ENCODE measurements at places on chromosomes 6 and 20. TPM values are rescaled to one million over a fixed set of nuclear protein-coding genes. Genes with fewer than 3 reads are reported as not detected.
A peak's percentile ranks its signal among the peaks of the same experiment; 100 is the strongest.

DNA sequence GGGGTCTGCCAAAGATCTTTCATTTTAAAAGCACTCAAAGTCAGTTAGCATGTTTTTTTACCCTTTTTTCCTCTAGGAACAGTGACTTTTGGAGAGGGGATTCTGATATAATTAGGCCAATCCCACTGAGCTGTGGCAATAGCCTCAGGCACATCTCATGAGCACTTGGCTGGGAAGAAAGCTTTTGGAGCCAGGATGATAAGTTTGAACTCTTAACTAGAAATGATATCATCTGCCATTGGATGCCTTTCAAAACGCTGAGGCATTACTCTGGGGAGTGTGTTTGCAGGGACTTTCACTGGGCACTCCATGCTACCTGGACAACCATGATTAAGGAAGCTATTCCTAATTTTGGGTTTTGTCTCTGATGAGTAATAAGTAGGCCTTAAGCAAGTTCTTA lies 3.7 kb downstream of the SCGN start:
- H3K27me3 ChIP-seq: no peaks in the 10 kb centered on the region
- no peaks in the 10 kb centered on the region for H3K36me3 ChIP-seq
- H3K4me3 ChIP-seq: no peak overlapping the region

DNA sequence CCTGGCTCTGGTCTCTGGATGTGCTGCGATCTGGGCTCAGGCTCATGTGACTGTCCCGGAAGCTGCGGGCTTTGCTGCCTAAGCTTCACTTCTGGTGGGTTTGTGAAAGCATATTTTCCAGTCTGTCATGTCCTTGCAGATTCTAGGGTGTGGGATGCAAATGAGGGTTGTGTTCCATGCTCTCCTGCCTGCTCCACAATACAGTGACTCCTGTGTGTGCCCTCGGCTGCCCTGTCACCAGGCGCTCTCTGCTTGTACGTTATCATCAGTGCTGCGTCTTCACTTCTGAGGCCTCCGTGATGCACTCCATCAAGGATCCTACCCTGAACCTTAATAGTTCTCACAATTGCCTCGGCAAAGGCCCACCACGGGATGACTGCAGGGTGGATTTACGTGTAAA lies 84.2 kb downstream of the TTLL2 start:
- H3K27me3 ChIP-seq: no peaks in the 10 kb centered on the region
- no peak overlapping the region for H3K27ac ChIP-seq
- no peak overlapping the region for H3K4me3 ChIP-seq
- no peaks in the 10 kb centered on the region for H3K4me1 ChIP-seq
- no peak for DNase-seq

GRCh38 chr20:17835240-17835933 lies 133.2 kb downstream of the SNX5 start:
- peak; percentile 42 for DNase-seq
- peak overlapping the region; percentile 88 for H3K27ac ChIP-seq
- H3K27me3 ChIP-seq: no peaks in the 10 kb centered on the region
- no peaks in the 10 kb centered on the region for H3K36me3 ChIP-seq

- no peak for DNase-seq
- H3K27me3 ChIP-seq: no peaks in the 10 kb centered on the region
- H3K4me3 ChIP-seq: peak overlapping the region; percentile 77
- no peaks in the 10 kb centered on the region for H3K36me3 ChIP-seq
These were observed 1.2 kb downstream of the IFNGR1 start for GRCh38 chr6:137217801-137218472.

- DNase-seq: no peak
- no peaks in the 10 kb centered on the region for H3K27me3 ChIP-seq
- peaks cover 49% of the 10 kb centered on the region for H3K36me3 ChIP-seq
- no peak overlapping the region for H3K27ac ChIP-seq
These were observed 5.1 kb downstream of the BLOC1S5 start for GRCh38 chr6:8059129-8059528.

NUS1 gene
- 20.1 TPM for total RNA-seq

ATP6V1G2 gene
- total RNA-seq: 0.60 TPM

- no peaks in the 10 kb centered on the region for H3K36me3 ChIP-seq
- no peak overlapping the region for H3K4me3 ChIP-seq
- H3K4me1 ChIP-seq: no peaks in the 10 kb centered on the region
- DNase-seq: no peak
- H3K27ac ChIP-seq: no peak overlapping the region
- H3K27me3 ChIP-seq: no peaks in the 10 kb centered on the region
These were observed 1.6 kb downstream of the SLC22A7 start for GRCh38 chr6:43299338-43300293.

GRCh38 chr20:21234806-21235483 lies 68.2 kb upstream of the XRN2 start:
- peaks cover 9% of the 10 kb centered on the region for H3K4me1 ChIP-seq
- no peak overlapping the region for H3K4me3 ChIP-seq
- H3K27ac ChIP-seq: no peak overlapping the region
- H3K27me3 ChIP-seq: no peaks in the 10 kb centered on the region
- H3K36me3 ChIP-seq: peaks cover 47% of the 10 kb centered on the region

GRCh38 chr20:4779616-4780015 lies 57.9 kb downstream of the PRND start:
- H3K27me3 ChIP-seq: no peaks in the 10 kb centered on the region
- H3K4me3 ChIP-seq: no peak overlapping the region
- H3K36me3 ChIP-seq: no peaks in the 10 kb centered on the region
- H3K4me1 ChIP-seq: peaks cover 14% of the 10 kb centered on the region
- no peak for DNase-seq

DNA sequence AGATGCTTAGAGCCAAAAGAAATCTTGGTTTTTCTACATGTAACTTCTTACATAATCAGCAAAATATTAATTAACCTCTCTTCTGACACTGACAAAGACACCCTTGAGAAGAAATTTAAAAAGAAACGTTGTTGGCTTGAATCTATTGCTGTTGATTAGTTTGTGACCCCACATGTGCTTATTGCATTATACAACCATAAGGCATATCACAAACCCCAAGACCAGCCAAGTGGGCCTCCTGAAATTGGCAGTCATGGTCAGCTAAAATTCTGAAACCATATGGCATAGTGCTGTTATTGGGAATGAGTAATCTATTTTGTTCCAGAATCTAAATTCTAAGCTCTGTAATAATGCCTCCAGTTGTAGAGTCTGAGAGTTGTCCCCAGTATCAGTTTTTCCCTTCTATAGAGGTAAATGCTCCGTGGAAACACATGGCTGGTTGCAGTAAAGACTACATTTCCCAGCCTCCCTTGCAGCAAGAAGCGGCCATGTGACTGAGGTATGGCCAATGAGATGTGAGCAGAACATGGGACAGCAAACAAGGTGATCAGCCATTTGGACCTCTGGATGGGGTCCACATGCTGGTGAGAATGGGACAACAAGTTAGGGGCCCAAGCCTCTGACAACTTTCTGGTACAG lies 42.3 kb upstream of the PTPN1 start:
- H3K27me3 ChIP-seq: no peaks in the 10 kb centered on the region
- H3K27ac ChIP-seq: no peak overlapping the region
- no peaks in the 10 kb centered on the region for H3K4me1 ChIP-seq
- no peak overlapping the region for H3K4me3 ChIP-seq
- DNase-seq: no peak

- H3K4me3 ChIP-seq: no peak overlapping the region
- DNase-seq: no peak
- H3K4me1 ChIP-seq: peaks cover 26% of the 10 kb centered on the region
- H3K36me3 ChIP-seq: no peaks in the 10 kb centered on the region
- no peaks in the 10 kb centered on the region for H3K27me3 ChIP-seq
- no peak overlapping the region for H3K27ac ChIP-seq
These were observed 69.5 kb downstream of the PREX1 start for GRCh38 chr20:48758206-48758820.

- no peak overlapping the region for H3K27ac ChIP-seq
- no peak overlapping the region for H3K4me3 ChIP-seq
- DNase-seq: no peak
- peaks cover 15% of the 10 kb centered on the region for H3K4me1 ChIP-seq
- H3K36me3 ChIP-seq: no peaks in the 10 kb centered on the region
These were observed 51.0 kb downstream of the BMP7 start for GRCh38 chr20:57215426-57215825.

DNA sequence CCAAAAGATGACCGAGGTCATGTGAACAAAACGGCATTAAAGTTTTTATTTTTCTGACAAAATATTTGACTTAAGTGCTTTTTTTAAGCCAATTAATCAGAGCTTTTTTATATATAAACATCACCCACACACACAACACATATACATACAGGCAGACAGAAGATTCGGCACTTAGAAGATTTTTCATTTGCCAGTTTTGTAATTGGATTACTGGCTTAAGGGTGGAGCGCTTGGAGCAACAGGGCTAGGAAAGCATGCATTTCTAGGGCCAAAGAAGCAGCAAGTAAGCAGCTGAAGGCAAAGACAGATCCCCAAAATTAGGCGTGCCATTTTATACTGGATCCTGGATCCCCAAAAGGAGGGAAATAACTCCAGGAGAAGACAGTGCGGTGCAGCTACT lies 30.3 kb downstream of the SAMD5 start:
- no peak overlapping the region for H3K4me3 ChIP-seq
- H3K36me3 ChIP-seq: no peaks in the 10 kb centered on the region
- H3K27ac ChIP-seq: no peak overlapping the region
- no peaks in the 10 kb centered on the region for H3K4me1 ChIP-seq

DNA sequence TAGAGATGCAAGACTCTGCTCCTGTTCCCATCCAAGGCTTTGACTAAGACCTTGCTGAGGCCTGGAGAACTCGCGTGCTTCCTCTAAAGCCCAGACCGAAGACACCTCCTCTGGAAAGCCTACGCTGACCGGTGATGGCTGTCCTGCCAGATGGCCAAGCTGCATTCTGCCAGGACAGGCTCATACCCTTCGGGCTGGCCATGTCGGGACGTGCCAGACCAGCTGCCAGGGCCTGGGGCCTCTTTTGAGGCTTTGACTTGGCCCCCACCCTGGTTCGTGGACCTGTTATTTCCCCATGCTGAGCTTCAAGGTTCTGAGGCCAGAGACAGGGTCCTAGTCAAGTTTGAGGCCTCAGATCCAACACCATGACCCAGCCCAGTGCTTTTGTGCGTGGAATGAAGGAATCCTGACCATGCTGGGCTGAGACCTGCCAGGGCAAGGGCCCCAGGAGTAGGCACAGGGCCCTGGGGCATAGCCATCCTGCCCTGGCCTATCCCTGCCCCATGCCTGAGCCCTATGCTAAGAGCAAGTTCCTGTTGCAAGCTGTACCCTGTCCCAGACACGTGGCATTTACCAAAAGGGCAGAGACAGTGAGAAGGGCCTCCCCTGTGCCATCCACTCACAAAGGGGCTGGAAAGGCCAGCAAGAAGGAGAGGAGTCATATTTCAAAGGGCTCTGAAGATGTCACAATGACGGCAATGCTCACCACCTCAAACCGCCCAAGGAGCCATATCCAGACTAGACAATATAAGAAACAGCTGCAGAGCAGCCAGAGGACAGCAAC lies 42.8 kb downstream of the MRPL14 start:
- no peaks in the 10 kb centered on the region for H3K27me3 ChIP-seq
- no peak overlapping the region for H3K27ac ChIP-seq
- no peak for DNase-seq
- H3K36me3 ChIP-seq: no peaks in the 10 kb centered on the region
- H3K4me3 ChIP-seq: no peak overlapping the region

ALDH8A1 gene
- total RNA-seq: 1.6 TPM

DNA sequence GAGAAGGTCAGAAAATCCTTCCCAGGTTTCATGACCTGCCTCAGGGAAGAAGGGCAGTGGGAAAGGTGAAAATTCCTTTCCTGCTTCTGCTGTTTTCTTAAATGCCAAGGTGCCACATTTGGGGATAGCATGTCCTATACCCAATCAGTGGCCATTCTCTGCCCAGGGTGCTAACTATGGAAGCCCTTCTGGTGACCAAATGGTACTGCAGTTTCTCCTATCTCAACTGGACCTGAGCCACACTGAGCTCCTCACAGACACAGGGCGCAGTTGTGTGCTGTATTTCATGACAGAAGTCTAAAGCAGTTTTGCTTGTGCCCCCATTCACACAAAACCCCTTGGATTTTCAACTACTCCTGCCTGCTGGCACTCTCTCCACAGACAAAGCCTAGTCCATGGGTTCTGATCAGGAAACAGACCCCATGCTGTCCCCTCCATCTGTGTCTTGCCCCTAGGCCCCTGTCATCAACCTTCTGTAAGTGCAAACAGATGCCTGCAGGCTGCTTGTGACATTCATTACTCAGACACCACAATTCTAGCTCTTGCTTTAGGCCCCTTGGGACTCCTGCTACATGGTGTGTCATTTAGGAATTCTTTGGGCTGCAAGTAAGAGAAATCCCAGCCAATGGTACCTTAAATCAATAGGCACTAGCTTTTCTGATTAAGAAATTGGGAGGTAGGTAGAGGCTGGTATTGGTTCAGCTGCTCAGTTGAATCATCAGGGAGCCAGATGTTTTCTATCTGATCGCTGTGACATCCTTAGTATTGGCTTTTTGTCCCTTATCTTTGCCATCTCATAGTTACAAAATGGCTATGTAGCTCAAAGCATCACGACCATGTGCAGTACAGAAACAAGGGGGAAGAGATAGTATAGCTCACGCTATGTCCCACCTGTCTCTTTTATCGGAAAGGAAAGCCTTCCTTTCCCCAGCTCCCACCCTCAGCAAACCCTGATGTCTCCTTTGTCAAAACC lies 147.8 kb downstream of the CD83 start:
- DNase-seq: no peak
- no peak overlapping the region for H3K4me3 ChIP-seq

DNA sequence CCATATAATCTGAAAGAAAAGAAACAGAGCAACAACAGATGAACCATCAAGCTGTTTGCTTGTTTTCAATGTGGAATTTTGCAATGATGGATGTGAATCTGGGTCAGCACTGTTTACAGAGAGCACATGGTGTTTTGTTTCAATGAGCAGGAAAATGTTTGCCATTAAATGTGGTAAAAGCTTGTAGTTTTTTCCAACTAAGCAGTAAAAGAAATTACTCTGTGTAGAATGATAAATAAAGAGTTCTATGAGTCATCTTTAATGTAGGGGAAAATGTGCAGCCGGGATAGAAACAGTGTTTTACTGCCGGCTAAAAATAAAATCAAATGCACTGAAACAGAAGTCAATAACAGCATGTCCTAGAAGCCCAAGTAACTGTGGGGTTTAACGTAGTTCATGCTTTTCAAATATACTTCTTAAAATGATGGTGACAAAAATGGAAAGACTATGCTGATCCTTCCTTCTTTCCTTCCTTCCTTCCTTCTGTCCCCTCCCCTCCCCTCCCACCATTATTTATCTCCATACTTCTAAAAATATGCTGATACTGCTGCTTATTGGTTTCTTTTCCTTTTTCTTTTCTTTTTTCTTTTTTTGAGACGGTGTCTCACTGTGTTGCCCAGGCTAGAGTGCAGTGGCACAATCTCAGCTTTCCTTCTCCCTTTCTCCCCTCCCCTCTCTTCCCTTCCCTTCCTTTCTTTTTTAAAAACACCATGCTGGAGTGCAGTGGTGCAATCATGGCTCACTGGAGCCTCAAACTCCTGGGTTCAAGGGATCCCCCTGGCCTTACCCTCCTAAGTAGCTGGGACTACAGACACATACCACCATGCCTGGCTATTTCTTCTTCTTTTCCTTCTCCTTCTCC lies 6.3 kb upstream of the NAA20 start:
- H3K4me3 ChIP-seq: no peak overlapping the region
- H3K27ac ChIP-seq: peak overlapping the region; percentile 63
- no peaks in the 10 kb centered on the region for H3K27me3 ChIP-seq

- DNase-seq: no peak
- H3K36me3 ChIP-seq: no peaks in the 10 kb centered on the region
- no peak overlapping the region for H3K27ac ChIP-seq
- no peak overlapping the region for H3K4me3 ChIP-seq
These were observed 39.2 kb upstream of the RIN2 start for GRCh38 chr20:19718880-19719279.

- H3K27ac ChIP-seq: no peak overlapping the region
- H3K4me1 ChIP-seq: no peaks in the 10 kb centered on the region
- H3K4me3 ChIP-seq: no peak overlapping the region
- no peak for DNase-seq
These were observed 93.8 kb downstream of the JPH2 start for GRCh38 chr20:44093249-44093582.

All from tibial nerve (tissue), 4 donors.